ENCODE measurements at places on chromosomes 4 and X.

- DNase-seq = no peak
These were observed 57.9 kb downstream of the CFAP299 start for GRCh38 chr4:80393246-80393969.

DNA sequence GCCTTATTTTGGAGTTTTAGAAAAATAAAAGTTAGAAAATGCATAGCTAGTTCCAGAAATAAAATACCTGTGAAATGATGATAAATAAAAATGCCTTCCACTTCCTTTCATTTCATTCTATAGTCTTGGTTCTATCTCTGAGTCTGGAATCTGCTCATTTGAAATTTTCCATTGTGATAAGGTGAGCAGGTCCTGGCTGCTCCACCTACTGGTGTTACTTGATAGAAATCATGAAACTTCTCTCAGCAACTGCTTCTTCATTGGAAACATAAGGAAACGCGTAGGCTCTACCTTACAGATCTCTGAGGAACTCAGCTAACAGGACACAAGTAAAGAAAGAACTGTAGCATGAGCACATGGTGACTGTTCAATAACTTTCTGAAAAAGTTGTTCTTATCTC is 141.8 kb downstream of the DCHS2 start:
- DNase-seq = no peak

GRCh38 chr4:165602621-165603020 is 223.8 kb downstream of the CPE start:
- DNase-seq = no peak

- DNase-seq = no peak
These were observed 54.7 kb downstream of the SHROOM3 start for GRCh38 chr4:76489686-76490161.

- no peak for DNase-seq
These were observed 15.6 kb downstream of the OPHN1 start for GRCh38 chrX:68417651-68418050.

DNA sequence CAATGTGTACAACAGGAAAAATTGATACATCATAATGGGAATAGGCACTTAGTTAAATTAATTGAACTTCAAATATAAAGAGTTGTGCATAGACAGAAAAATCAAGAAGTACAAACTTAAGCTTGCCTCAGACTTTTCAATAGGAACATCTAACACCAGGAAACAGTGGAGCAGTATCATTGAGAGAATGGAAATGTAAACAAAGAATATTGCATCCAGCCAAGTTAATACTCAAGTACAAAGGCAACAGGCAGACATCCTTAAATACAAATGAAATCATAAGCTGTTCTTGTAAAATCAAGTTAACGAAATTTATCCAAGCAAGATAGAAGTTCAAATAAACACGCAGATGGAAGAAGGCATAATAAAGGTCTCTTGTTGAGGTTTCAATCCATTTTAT is 71.2 kb upstream of the TLR2 start:
- no peak for DNase-seq

DNA sequence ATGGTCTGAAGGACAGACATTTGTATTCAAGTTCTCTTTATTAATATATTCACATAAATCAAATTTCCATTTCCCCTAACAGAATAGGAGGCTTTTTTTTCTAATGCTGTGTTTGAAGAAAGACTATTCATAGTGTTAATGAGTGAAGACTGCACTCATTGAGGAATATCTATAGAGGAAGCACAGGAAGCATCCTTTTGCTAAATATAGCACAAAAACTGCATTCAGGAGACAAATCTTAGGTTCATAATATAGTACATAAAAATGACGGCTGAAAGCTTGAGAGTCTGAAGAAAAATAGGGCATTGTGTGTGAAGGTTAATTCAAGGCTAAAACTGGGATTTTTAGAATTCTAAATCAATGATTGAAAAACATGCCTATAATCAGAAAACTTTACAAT is 50.4 kb upstream of the ANKRD50 start:
- no peak for DNase-seq

DNA sequence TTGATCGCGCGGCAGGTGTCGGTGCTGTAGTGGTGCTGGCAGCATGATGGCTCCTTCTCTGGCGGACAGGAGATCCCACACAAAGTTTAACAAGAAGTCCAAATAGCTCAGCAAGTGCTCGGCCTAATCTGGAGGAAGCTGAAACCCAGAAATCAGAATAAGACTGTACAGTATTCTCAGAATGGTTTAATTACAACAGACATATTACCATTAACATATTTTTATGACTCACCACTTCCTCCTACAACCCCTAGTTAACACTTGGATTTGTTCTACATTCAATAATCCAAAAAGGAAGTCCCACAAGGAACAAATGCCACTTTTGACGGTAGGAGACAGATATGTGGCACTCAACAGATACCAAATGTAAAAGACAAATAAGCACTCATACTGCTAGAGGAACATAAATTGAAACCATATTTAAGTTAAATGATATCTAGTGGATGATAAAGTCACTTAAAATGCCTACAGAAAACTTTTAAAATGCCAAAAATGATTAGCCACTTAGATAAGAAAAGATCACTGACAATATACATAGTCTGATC is 91.2 kb downstream of the HUWE1 start:
- DNase-seq = no peak

DNA sequence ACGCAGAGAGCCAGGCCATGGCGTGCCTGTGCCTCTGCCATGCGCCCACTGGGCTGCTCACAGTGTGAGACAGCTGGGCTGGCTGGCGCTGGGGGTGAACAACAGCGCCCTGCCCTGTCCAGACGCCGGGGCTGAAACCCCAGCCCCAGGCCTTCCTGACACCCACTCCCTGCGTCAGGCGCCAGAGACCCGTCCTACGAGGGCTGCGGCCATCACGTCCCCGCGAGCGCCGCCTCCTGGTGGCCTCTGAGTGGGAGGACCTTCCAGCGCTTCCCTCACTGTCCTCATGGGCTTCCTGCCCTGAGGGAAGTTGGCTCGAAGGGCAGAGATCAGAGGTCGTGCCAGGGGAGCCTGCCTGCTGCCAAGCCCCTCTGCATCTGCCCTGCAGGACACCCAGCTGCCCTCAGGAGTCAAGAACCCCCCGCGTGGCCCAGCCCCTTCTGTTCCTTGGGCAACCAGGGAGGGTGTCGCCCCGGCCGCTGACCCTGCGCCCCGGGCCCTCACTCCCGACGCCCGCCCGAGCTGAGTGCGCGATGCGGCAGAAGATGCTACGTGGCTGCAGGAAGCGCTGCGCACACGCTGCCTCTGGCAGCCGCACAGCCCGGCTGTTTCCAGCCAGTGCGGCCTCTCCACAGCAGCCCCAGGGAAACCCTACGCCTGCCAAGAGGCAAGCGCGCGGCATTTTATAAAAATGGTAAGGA is 16.2 kb downstream of the NELFA start:
- DNase-seq = no peak

DNA sequence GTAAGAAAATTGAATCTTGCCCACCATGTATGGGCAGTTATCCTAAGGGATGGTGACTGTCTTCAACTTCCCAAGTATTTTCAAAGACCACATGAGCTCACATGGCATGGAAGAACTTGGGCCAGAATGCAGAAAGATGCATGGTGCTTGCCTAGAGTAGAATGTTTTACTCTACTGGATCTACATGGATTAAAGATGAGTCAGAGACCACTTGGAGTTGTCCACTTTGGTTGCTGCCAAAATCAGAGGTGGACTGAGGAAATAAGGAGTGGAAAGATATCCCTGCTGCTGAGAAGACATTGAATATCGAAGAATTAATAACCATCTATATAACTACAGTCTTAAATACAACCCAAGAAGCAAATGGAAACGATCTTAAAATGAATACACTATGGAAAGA is 498.1 kb downstream of the NLGN4X start:
- DNase-seq = no peak

DNA sequence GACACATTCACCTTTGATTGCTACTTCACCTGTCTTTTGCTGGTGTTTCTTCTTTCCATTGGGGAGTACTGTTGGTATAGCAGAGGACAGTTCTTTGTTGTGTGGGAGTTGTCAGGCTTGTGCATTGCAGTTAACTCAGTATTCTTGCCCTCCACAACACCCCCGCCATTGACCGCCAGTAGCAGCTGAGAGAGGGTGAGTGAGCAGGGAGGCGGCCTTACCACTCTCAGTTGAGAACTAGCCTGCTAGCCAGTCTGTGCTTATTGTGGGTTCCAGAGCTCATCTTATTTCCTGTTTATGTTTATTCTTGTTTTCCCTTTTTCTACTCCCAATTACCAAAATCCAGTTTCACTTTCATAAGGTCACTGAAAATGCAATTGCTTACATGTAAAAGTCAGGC is 52.2 kb downstream of the STIM2 start:
- no peak for DNase-seq

DNA sequence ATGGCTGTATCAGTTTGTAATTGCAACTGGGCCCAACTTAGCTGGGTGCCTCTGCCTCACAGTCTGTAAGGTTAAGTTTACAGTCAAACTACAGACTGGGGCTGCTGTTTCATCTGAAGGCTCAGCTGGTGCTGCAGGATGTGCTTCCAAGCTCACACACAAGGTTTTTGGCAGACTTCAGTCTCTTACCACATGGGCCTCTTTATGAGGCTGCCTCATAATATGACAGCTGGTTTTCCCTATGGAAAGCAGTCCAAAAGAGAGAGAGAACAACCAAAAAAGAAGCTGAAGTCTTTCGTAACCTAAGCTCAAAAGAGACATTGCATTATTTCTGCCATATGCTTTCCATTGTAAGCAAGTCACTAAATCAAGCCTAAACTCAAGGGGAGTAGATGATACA is 271.7 kb downstream of the DCTD start:
- no peak for DNase-seq

- DNase-seq = no peak
These were observed 174.9 kb upstream of the SMARCAD1 start for GRCh38 chr4:94032754-94033153.

DNA sequence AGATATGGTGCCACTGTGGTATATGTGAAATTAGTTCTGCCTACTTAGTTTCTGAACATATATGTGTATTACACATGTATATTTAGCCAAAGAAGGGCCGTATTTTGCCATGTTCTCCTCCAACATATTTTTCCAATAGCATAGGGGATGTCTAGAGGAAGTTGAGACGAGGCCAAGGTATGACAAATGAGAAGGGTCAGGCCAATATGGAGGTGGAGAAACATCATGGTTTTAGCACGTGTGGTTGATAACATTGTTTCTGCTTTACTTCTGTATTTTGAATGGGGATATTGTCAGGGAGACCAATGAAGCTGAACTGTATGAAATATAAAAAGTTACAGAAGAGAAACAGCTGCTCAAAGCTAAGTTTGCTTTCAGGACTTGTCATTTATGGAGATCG is 246.7 kb upstream of the TLL1 start:
- no peak for DNase-seq

GRCh38 chr4:181507180-181507835 is 735.9 kb upstream of the TENM3 start:
- peak; percentile 77 for DNase-seq

DNA sequence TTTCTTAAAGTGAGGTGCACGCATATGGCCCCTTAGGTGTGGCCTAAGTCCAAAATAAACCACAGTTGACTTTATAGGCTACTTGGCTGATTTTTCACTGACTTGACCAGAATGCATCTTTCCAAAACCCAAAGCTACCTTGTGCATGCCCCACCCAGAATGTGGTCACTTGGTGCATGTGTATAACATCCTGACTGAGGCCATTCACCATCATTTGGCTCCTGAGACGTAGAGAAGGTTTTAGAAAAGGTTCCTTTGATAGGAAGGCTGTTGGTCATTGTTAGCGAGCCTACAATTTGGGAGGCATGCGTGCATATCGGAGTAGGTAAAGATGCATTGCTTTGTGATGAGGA is 84.6 kb downstream of the PLAC1 start:
- DNase-seq = no peak

GRCh38 chrX:124242131-124242530 is 90.3 kb upstream of the TEX13D start:
- no peak for DNase-seq

- no peak for DNase-seq
These were observed 13.7 kb upstream of the AREG start for GRCh38 chr4:74431113-74431826.

DNA sequence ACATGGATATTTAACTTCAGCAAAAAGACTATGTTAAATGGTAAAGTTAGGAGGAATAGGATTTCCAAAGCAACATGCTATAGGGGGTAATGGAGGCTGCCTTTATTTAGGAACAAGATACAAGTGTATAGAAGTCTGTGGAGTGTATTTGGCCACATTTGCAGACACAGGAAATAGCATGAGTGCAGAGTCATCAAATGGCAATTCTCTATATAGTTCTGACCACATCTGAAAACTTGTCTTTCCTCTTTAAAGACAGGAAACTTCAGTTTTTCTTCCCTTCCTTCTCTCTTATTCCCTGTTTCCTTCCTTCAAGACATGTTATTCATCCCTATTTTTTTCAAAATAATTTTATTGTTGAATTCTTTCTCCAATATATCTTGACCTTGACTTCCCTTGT is 119.3 kb upstream of the PITX2 start:
- DNase-seq = no peak

DNA sequence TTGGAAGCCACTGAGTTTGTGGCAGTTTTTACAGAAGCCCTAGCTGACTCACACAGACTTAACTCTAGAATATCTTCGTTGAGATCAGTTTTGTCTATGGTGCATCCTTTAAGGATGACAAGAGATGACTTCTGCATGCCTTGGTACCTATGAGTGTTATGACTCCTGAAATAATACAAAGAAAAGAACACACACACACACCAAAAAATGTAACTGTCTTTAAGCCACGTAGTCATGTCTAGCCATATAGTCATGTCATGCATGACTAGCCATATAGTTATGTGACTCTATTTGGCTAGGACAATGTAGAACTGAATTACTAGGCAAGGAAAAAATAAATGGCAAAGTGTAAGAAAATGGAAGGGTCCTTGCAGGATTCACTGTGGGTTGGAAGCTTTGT is 447.8 kb downstream of the NLGN4X start:
- DNase-seq = no peak

DNA sequence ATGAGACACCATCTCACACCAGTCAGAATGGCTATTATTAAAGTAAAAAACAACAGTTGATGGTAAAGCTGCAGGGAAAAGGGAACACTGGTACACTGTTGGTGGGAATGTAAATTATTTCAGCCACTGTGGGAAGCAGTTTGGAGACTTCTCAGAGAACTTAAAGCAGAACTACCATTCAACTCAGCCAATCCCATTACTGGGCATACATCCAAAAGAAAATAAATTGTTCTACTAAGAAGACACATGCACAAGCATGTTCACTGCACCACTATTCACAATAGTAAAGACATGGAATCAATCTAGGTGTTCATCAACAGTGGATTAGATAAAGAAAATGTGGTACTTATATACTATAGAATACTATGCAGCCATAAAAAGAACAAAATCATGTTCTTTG is 135.0 kb downstream of the REELD1 start:
- no peak for DNase-seq

DNA sequence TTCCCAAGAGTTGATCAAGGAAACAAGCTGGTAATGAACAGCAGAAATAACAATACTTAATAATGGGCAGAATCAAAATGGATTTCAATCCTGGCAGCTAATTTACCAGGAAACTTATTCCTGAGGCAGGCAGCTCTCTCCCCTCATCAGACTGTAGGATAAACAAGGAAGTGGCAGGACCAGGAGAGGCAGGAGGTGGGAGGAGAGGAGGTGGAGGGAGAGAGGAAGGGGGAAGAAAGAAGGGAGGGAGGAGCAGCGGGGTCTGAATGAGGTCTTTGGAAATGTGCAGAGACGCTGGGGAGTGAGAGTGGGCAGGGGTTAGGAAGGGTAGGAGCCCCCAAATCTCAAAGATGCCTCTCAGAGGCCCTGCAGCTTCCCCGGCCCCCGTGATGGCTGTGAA is 231.5 kb downstream of the BCOR start:
- no peak for DNase-seq

- no peak for DNase-seq
These were observed 12.8 kb upstream of the LGI2 start for GRCh38 chr4:25043548-25043947.

Data from NCI-H2081 (cell line).